ENCODE measurements at places on chromosomes 2 and 18. TPM values are rescaled to one million over a fixed set of nuclear protein-coding genes. Genes with fewer than 3 reads are reported as not detected.

GRCh38 chr18:36769611-36770314, 59.0 kb downstream of the TPGS2 start:
- H3K27ac ChIP-seq: no peak overlapping the region
- no peaks in the 10 kb centered on the region for H3K4me1 ChIP-seq
- DNase-seq: no peak

DNA sequence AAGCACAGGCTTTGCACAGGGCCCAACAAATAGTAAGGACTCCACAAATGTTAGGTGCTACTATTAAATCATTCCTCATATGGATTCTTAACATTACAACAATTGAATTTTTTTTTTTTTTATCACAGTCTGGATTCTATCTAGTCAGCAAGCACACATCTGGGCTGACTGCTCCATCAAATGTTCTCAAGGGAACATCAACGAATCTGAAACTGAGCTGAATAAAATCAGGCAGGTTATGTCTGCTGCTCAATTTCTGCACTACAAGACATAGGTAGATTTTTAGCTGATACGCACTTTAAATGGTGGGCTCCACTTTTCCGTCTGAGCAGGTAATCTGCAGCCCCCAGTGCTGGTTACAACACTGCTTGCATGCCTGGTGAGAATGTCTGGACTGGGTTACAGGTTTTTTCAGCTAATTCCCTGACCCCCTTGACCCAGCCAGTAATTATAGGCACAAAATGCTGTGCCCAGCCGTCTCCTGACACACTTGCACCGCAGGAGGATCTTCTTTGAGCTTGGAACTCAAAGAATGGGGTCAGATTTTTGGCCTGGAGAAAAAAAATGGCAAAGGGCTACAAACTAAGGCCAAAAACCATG, 44.6 kb downstream of the ADD2 start:
- H3K4me1 ChIP-seq: no peaks in the 10 kb centered on the region
- no peaks in the 10 kb centered on the region for H3K36me3 ChIP-seq
- H3K27ac ChIP-seq: no peak overlapping the region
- H3K27me3 ChIP-seq: no peaks in the 10 kb centered on the region
- no peak overlapping the region for H3K4me3 ChIP-seq
- no peak for DNase-seq

DNA sequence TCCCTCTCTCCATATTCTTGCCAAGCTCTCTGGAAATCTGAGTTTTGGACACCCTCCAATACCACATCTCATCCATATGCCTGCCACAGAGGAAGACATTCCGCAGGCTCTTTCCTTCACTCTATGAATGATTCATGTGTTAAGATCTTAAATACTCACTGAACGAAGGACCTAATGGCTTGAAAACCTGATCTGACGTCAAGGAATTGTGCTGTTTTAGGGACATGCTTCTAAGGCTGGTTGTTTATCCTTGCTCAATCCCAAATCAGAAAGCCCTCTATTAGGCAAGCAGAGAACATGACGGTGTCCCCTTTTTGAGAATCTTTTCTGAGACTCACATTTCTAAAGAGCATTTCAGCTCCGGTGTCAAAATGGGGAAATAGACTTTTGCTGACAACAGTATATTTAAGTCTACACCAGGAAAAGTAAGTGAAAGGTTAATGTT, 83.7 kb upstream of the GALNT5 start:
- H3K4me1 ChIP-seq: no peaks in the 10 kb centered on the region
- no peaks in the 10 kb centered on the region for H3K27me3 ChIP-seq
- H3K4me3 ChIP-seq: peak overlapping the region; percentile 1
- peak; percentile 6 for DNase-seq
- no peaks in the 10 kb centered on the region for H3K36me3 ChIP-seq

- no peaks in the 10 kb centered on the region for H3K36me3 ChIP-seq
- H3K4me1 ChIP-seq: no peaks in the 10 kb centered on the region
Measured at GRCh38 chr2:143603035-143603655, 473.9 kb downstream of the ARHGAP15 start.

The NT5DC4 gene
- not detected for total RNA-seq

DNA sequence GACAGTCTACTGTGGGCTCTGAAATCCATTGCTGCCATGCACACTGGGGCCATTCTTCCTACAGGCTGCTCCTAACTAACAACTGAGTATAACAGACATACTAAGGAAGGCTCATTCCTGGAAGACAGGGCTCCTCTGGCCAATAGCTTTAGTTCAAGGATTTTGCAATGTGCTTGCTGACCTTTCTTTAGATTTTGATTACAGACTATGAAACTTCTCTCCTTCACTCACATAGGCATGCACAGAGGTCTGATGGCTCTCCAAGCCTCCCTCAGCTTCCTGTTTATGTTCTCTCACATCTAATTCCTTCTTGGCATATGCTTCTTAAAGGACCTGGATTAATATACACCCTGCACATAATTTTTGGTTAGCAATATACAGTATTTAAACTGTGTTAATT, 34.4 kb upstream of the ROCK1 start:
- H3K27ac ChIP-seq: no peak overlapping the region
- no peak overlapping the region for H3K4me3 ChIP-seq
- peaks cover 8% of the 10 kb centered on the region for H3K4me1 ChIP-seq
- no peak for DNase-seq
- H3K36me3 ChIP-seq: no peaks in the 10 kb centered on the region

The SETBP1 gene
- total RNA-seq: 12.0 TPM

DNA sequence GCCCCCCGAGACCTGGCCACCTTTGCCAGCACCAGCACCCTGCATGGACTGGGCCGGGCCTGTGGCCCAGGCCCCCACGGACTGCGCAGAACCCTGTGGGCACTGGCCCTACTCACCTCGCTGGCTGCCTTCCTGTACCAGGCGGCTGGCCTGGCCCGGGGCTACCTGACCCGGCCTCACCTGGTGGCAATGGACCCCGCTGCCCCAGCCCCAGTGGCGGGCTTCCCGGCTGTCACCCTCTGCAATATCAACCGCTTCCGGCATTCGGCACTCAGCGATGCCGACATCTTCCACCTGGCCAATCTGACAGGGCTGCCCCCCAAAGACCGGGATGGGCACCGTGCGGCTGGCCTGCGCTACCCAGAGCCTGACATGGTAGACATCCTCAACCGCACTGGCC, 554 bp downstream of the ASIC4 start:
- H3K4me3 ChIP-seq: no peak overlapping the region
- no peaks in the 10 kb centered on the region for H3K36me3 ChIP-seq
- DNase-seq: no peak

DNA sequence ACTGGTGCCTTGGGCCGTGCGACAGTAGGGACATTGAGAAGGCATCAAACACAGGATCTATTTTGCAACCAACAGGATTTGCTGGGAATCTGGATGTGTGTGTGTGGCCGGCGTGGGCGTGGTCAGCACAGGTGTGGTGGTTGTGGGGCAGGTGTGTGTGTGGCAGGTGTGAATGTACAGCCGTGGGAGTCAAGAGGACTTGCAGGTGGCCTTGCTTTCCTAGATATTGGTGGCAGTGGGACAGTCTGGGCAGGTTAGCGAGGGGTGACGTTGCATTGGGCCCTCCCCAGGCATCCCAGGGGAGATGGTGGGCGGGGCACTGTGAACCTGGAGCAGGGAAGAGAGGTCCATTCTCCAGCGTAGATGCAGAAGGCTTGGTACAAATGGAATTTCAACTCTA, 3.2 kb upstream of the LIMS2 start:
- H3K4me3 ChIP-seq: peak overlapping the region; percentile 51
- H3K4me1 ChIP-seq: peaks cover 52% of the 10 kb centered on the region
- no peak overlapping the region for H3K27ac ChIP-seq
- no peaks in the 10 kb centered on the region for H3K27me3 ChIP-seq
- no peak for DNase-seq
- H3K36me3 ChIP-seq: no peaks in the 10 kb centered on the region

- peaks cover 48% of the 10 kb centered on the region for H3K27me3 ChIP-seq
- no peak overlapping the region for H3K27ac ChIP-seq
- H3K4me3 ChIP-seq: no peak overlapping the region
- H3K4me1 ChIP-seq: peaks cover 65% of the 10 kb centered on the region
- DNase-seq: no peak
Measured at GRCh38 chr2:205687641-205687956, 5.3 kb downstream of the NRP2 start.

DNA sequence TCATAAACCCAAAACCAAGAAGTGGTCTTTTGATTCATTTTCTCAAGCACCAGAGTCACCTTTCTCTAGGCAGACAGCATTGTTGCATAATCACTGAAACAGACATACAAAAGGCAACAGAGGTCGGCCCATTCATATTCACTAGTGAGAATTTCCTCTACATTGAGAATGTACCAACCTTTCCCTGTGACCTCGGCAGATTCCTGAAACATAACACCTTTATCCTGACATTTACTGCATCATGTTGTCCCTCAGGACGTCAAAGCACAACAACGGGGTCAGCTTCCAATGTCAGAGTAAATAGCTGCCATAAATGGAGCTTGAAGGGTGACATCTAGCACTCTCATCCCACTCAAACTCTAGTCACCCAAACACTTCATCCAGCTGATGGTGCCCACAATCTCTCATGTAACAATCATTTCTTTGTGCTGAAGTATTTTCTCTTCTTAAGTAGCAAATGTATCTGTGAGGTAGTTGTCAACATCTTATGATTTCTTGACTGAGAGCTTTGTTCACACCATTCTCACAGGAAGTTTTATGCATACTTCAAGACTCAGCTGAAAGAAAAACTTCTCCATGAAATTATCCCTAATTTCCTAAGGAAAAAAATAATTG, 802.6 kb upstream of the CHAC2 start:
- H3K36me3 ChIP-seq: no peaks in the 10 kb centered on the region
- H3K27me3 ChIP-seq: no peaks in the 10 kb centered on the region
- no peak for DNase-seq
- H3K4me3 ChIP-seq: no peak overlapping the region
- no peaks in the 10 kb centered on the region for H3K4me1 ChIP-seq
- H3K27ac ChIP-seq: no peak overlapping the region

DNA sequence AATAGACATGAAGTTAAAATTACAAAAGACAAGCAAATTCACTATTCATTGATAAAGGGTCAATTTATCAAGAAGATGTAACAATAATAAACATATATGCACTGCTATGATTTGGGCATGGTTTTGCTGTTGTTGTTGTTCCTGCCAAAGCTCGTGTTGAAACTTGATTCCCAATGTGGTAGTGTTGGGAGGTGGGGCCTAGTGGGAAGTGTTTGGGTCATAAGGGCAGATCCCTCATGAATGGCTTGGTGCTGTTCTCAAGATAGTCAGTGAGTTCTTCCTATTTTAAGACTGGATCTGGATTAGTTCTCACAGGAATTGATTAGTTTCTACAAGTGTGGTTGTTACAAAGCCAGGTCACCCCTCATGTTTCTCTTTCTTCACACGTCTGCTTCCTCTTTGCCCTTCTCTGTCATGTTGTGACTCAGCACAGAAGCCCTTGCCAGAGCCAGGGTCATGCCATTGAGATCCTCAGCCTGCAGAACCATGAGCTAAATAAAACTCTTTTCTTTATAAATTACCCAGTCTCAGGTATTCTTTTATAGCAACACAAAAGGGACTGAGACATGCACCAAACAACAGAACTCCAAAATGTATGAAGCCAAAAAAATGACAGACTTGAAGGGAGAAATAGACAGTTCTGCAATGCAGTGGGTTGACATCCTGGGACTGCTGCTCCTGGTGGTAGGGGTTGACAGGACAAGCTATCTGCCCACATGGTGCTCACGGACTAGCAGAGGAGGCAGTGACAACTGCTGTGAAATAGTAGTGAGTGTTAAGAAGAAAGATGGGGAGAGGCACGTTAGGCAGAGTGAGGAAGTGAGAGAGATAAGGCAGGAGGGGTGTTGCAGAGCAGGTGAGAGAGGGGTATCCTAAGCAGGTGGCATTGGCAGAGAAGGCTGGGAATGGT, 18.6 kb upstream of the SKA1 start:
- no peak for DNase-seq
- H3K36me3 ChIP-seq: no peaks in the 10 kb centered on the region
- peaks cover 4% of the 10 kb centered on the region for H3K27me3 ChIP-seq
- no peak overlapping the region for H3K27ac ChIP-seq

- no peaks in the 10 kb centered on the region for H3K36me3 ChIP-seq
- no peak overlapping the region for H3K27ac ChIP-seq
- no peak overlapping the region for H3K4me3 ChIP-seq
- H3K4me1 ChIP-seq: peaks cover 25% of the 10 kb centered on the region
Measured at GRCh38 chr2:9741110-9741509, 102.2 kb upstream of the TAF1B start.

The PKDCC gene
- 43.5 TPM for total RNA-seq

DNA sequence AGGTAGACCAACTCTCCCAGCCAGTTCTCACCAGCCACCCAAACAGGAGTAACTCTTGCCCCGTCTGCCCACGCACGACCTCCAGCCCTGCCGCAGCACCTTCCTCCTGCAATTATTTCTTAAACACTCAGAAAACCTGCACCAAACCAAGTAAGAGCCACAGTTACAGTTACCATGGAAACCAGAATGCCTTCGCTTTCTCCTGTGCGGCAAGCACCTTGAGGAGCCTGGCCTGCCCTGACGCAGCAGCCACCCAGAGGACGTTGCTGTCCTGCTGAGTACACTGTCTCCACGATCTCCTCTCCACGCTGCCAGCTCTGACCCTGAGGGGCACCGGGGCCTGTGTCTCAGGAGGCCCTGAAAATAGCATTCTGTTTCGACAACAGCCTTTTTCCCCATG, 94.3 kb upstream of the SMIM21 start:
- no peaks in the 10 kb centered on the region for H3K36me3 ChIP-seq
- H3K4me3 ChIP-seq: no peak overlapping the region
- H3K27me3 ChIP-seq: no peaks in the 10 kb centered on the region
- H3K4me1 ChIP-seq: no peaks in the 10 kb centered on the region
- no peak overlapping the region for H3K27ac ChIP-seq

DNA sequence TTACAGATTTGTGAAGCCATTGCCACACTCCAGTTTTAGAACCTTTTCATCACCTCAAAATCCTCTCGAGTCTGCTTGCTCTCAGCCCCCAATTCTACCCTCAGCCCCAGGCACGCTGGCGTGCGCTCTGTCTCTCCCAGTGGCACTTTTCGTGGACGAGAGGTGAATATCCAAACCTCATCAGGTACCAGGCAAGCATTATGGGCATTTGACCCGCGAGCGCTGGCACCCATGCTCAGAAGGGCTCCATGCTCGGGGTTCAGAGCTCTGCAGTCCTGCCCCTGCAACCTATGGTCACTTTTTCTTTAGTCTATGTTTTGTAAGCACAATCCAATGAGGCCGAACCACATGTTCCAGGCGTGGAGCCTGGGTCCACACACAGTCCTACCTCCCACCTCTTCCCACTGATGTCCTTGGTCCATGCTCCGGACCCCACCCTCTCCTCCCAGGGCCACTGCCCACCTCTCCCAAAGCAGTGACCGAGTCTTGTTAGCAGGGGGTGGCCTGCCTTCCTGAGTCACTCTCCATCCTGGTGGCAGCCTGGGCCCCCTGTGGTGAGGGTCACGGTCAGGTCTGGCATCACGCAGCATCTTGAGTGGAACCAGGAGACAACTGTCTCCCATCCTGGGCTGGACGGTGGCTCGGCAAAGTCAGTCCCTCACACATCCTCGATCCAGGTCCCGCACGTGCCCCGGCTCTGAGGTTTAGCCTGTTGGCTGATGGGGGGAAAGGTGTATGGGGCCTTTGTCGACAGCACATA, 256.9 kb downstream of the NDUFA10 start:
- no peak for DNase-seq
- peaks cover 14% of the 10 kb centered on the region for H3K27me3 ChIP-seq
- no peak overlapping the region for H3K4me3 ChIP-seq
- H3K36me3 ChIP-seq: no peaks in the 10 kb centered on the region
- no peaks in the 10 kb centered on the region for H3K4me1 ChIP-seq

The DLX2 gene
- total RNA-seq: not detected

- no peaks in the 10 kb centered on the region for H3K27me3 ChIP-seq
- H3K4me3 ChIP-seq: peak overlapping the region; percentile 65
- H3K4me1 ChIP-seq: peaks cover 55% of the 10 kb centered on the region
- H3K27ac ChIP-seq: peak overlapping the region; percentile 92
Measured at GRCh38 chr2:38601463-38602135, 1.1 kb downstream of the HNRNPLL start.

- H3K4me3 ChIP-seq: peak overlapping the region; percentile 85
- H3K27ac ChIP-seq: peak overlapping the region; percentile 93
- no peaks in the 10 kb centered on the region for H3K36me3 ChIP-seq
- H3K4me1 ChIP-seq: peaks cover 3% of the 10 kb centered on the region
Measured at GRCh38 chr2:55420439-55420725, 726 bp upstream of the CCDC88A start.

The TMEM37 gene
- 3.6 TPM for total RNA-seq
